Bladder microvascular endothelial cell (primary cell): ENCODE measurements at places on chromosomes 3 and 15. TPM values are rescaled to one million over a fixed set of nuclear protein-coding genes. Genes with fewer than 3 reads are reported as not detected.

Gene RFC4
- 19.2 and 20.6 TPM in 2 replicates for total RNA-seq

Gene WDR93
- under 0.01 TPM in 1 of 2 replicates, not detected in the other for total RNA-seq

Gene KBTBD12
- total RNA-seq = not detected in 2 replicates

Gene C3orf20
- total RNA-seq = not detected in 2 replicates

Gene GPX1
- 523 and 630 TPM in 2 replicates for total RNA-seq

Gene SNTN
- not detected in 2 replicates for total RNA-seq

Gene IL17RE
- total RNA-seq = 0.19 and 0.49 TPM in 2 replicates

Gene SMAD3
- total RNA-seq = 12.5 and 39.8 TPM in 2 replicates

Gene MESP1
- 0.16 and 0.31 TPM in 2 replicates for total RNA-seq

Gene TIMP4
- 0.82 and 0.97 TPM in 2 replicates for total RNA-seq

Gene GPR149
- not detected in 2 replicates for total RNA-seq

Gene MYNN
- 18.8 and 24.2 TPM in 2 replicates for total RNA-seq

Gene AHSG
- not detected in 2 replicates for total RNA-seq

Gene ZDHHC19
- not detected in 2 replicates for total RNA-seq

Gene KCNMB2
- total RNA-seq = not detected in 2 replicates

Gene ROBO1
- 1.1 and 1.8 TPM in 2 replicates for total RNA-seq

Gene ARPIN
- 14.8 and 17.0 TPM in 2 replicates for total RNA-seq

Gene PDIA5
- total RNA-seq = 56.2 and 84.5 TPM in 2 replicates

Gene ZNF620
- 2.8 and 7.2 TPM in 2 replicates for total RNA-seq

Gene P2RY12
- total RNA-seq = not detected in 2 replicates

Gene ANKRD34C
- total RNA-seq = not detected in 2 replicates

Gene CLRN1
- total RNA-seq = not detected in 2 replicates

Gene SLC22A14
- under 0.01 and 0.31 TPM in 2 replicates for total RNA-seq

Gene MED12L
- under 0.01 and 0.19 TPM in 2 replicates for total RNA-seq

Gene HOMER2
- 0.38 and 0.49 TPM in 2 replicates for total RNA-seq

Gene CCDC9B
- 10.8 and 36.9 TPM in 2 replicates for total RNA-seq

Gene SPINT1
- total RNA-seq = 0.32 and 1.6 TPM in 2 replicates

Gene ROPN1
- total RNA-seq = not detected in 2 replicates

Gene FMN1
- 0.16 and 0.25 TPM in 2 replicates for total RNA-seq

Gene ZNF280D
- 14.2 and 30.3 TPM in 2 replicates for total RNA-seq

Gene BDH1
- 2.6 and 3.8 TPM in 2 replicates for total RNA-seq

Gene SNURF
- 12.5 and 62.1 TPM in 2 replicates for total RNA-seq

Gene FBXL22
- 0.16 TPM in 1 of 2 replicates, not detected in the other for total RNA-seq

Gene SOX14
- not detected in 2 replicates for total RNA-seq

Gene DNAH1
- total RNA-seq = 1.5 and 7.0 TPM in 2 replicates

Gene OXNAD1
- total RNA-seq = 5.8 and 15.8 TPM in 2 replicates

Gene NR2F2
- total RNA-seq = 5.8 and 23.0 TPM in 2 replicates

Gene CEP63
- total RNA-seq = 14.6 and 16.1 TPM in 2 replicates

Gene SLC49A4
- 8.9 and 11.1 TPM in 2 replicates for total RNA-seq

Gene LRRC2
- under 0.01 and 0.06 TPM in 2 replicates for total RNA-seq

Gene FGD5
- 94.1 and 141 TPM in 2 replicates for total RNA-seq

Gene CHRNA3
- not detected in 2 replicates for total RNA-seq

Gene ANXA2
- 3,890 and 3,992 TPM in 2 replicates for total RNA-seq

Gene CCR4
- total RNA-seq = 0.16 and 0.25 TPM in 2 replicates
